Muscle of back (tissue), 13 donors: ENCODE measurements at places on chromosomes 2 and 18. TPM values are rescaled to one million over a fixed set of nuclear protein-coding genes. Genes with fewer than 3 reads are reported as not detected.

The CABLES1 gene
- 8.7 TPM for polyA plus RNA-seq

The SLC40A1 gene
- polyA plus RNA-seq: 31.8 TPM

The TAF4B gene
- polyA plus RNA-seq: 2.0 TPM

The PDE11A gene
- 0.46 TPM for polyA plus RNA-seq

The FSIP2 gene
- 1.1 TPM for polyA plus RNA-seq

The HEATR5B gene
- polyA plus RNA-seq: 10.2 TPM

The TNS1 gene
- 119 TPM for polyA plus RNA-seq

The CHRND gene
- polyA plus RNA-seq: 88.9 TPM

The STAT1 gene
- 41.0 TPM for polyA plus RNA-seq

The LOXL3 gene
- 9.1 TPM for polyA plus RNA-seq

The SGPP2 gene
- polyA plus RNA-seq: 0.39 TPM

The ONECUT2 gene
- polyA plus RNA-seq: 0.01 TPM

The GRHL1 gene
- polyA plus RNA-seq: 8.0 TPM

The SPATA3 gene
- not detected for polyA plus RNA-seq

The RIT2 gene
- not detected for polyA plus RNA-seq
